ENCODE measurements at places on chromosomes 4 and X. TPM values are rescaled to one million over a fixed set of nuclear protein-coding genes. Genes with fewer than 3 reads are reported as not detected.

STK32B gene
- 1.5 TPM for total RNA-seq

CTBP1 gene
- 125 TPM for total RNA-seq

FGF5 gene
- total RNA-seq, result not detected

GYPA gene
- total RNA-seq, result not detected

SGMS2 gene
- total RNA-seq, result 0.43 TPM

PHOX2B gene
- total RNA-seq, result not detected

ARHGAP4 gene
- 57.8 TPM for total RNA-seq

TCEAL5 gene
- total RNA-seq, result 2.0 TPM

ATOH1 gene
- 0.69 TPM for total RNA-seq

SLC16A2 gene
- total RNA-seq, result 22.0 TPM

CC2D2A gene
- total RNA-seq, result 15.8 TPM

MAGEA1 gene
- not detected for total RNA-seq

PLAC1 gene
- 0.83 TPM for total RNA-seq

DNA sequence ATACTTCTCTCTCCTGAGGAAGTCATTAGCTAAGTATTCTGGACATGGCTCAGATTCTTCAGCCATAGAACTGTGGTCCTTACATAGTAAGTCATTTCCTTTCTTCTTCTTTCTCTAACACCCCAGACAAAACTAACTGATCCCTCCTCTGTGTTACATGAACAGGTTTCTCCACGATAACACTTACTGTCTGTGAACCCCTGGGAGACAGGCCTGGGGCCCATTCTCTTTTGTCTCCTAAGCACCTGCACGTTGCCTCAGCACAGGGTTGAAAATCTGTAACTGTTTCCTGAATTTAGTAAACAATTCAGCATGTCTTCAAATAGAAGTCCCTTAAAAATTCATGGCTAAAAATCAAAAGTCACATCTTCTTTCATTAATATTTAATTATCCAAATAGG lies 24.7 kb downstream of the APBB2 start:
- no peak for DNase-seq

DNA sequence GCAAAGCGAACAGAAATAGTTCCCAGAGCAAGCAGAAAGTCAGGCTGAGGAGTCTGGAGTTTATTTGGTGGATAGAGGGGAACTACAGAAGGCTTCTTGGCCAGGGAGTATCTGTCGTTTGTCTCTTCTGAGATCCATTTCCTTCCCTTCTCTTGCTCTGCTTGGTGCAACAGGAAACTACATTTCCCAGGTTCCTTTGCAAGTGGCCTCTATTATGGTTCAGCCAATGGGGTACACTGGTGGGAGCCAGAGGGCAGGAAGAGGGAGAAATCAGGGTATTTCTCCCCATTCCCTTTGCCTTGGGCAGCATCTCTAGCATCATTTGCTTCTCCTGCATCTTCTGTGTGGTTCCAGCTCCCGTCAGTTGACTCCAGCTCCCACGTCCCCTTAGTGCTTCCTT lies 142.1 kb downstream of the BCOR start:
- DNase-seq, result peak; percentile 50

- peak; percentile 34 for DNase-seq
These were observed 23.9 kb downstream of the SLC39A8 start for GRCh38 chr4:102321260-102321995.

DNA sequence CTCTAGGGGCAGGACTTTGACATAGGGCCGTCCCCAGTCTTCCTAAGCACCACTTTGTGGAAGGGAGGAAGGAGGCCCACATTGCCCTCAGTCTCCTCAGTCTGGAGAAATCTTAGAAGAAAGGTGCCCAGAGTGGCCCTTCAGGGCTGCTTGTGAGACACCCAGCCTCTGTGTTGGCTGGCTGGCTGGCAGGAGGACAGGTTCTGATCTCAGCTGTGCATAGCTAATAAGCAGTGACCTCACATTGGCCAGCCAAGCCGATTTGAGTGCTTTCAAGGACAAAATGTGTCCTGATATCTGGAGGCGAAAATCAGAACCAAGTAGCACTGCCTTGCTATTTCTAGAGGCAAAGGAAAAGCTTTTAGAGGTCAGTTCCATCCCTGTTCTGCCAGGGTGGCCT lies 211.5 kb downstream of the BCOR start:
- no peak for DNase-seq

GRCh38 chrX:38110231-38110630 lies 103.9 kb downstream of the SYTL5 start:
- no peak for DNase-seq

GRCh38 chr4:57109847-57110639 lies at the start of gene IGFBP7:
Gene IGFBP7, minus strand, starts transcription at chr4:57110385. Its CDS starts 34 bp downstream, at chr4:57110351.
- peak; percentile 47 for DNase-seq

DNA sequence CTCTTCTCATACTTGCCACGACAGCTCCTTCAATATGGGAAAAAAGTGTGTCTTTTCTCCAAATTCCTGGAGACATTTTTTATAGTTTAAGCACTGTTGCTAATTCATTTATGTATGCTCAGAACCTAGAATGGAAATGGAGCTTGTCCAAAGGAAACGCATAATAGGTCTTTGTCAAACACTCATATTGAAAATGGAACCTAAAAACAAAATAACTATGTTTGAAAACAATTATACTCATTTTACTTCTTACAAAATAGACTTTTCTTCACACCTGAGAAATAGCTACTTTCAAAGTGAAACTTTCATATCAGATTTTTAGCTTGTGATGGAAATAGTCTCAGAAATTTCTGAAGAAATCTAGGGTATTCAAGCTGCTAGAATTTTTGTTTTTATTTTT lies 529.7 kb upstream of the BOD1L1 start:
- no peak for DNase-seq

DNA sequence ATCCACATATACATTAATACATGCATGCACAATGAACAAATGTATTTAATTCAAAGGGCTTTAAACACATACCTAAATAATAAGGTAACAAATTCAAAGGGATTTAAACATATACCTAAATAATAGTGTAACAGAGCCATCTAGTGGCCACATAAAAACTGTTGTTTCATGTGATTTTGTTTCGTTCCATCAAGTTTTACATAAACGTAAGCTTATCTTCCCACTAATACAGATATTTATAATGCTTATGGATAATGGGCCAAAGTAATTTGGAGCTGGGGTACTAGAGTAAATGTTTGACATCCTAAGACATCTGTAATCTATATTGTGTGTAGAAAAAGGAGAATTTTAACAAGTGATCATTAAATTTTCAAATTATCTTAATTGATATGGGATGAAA lies 82.3 kb downstream of the PRSS12 start:
- DNase-seq, result peak; percentile 78

GRCh38 chrX:30283456-30284200 lies 25.6 kb downstream of the NR0B1 start:
- peak; percentile 8 for DNase-seq

DNA sequence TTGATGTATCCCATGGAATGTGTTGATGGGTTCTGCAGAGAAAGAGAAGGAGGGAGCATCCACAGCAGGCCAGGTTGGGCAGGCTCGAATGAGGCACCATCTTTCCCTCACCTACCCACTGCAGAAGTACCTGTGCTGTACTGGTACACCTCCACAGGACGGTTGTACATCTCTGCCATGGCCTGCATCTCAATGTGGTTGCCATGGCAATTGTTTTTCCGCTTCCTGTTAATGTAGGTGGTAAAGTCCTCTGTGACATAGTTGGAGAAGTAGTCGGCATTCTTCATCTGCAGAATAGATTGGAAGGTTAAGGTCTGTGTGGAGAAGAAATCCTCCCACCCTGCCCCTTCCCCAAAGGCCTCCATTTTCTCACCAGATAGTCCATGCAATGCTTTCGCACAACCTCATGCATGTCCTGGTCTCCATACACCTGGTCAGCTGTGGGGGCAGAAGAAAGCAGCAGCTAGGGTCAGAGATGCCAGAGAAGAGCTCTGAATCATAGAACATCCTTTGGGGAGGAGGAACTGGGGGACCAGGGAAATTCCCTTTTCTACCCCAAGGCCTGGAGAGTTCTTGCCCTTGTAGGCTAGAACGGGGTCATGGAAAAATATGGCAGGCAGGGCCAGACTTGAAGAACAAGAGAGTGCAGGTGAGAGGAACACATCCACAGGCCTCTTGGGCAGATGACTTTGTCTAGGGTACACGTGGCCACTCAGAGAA lies 15.9 kb upstream of the PIM2 start:
- no peak for DNase-seq

GRCh38 chrX:153932220-153932915 lies 2.5 kb downstream of the NAA10 start:
- no peak for DNase-seq

GRCh38 chr4:77002321-77003107 lies 53.0 kb downstream of the SEPTIN11 start:
- no peak for DNase-seq

DNA sequence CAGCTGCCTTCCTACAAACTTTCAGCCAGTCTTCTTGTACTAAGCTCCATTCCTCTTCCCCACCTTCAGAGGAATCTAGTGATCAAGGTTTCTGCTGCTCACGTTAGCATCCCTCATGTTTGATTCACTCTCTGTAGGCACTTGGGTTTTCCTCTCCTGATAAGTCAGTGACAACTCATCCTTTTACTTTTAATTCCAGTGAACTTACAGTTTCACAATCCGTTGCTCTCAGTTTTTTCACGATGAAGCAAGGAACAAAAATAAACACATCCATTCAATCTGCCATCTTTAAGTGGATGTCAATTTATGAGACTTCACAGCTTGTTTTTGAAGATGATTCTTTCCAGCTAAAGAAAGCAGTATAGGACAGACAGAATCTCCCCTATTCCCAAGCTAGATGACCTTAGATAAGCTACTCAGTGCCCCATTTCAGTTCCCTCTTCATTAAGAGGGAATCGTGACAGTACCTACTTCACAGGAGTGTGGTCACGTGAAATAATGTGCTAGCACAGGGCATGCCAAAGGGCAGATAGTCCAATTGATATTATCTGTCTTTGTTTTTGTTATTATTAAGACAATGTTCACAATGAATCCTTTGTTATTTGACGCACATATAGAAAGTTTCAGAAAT lies 234.3 kb downstream of the PALLD start:
- no peak for DNase-seq

DNA sequence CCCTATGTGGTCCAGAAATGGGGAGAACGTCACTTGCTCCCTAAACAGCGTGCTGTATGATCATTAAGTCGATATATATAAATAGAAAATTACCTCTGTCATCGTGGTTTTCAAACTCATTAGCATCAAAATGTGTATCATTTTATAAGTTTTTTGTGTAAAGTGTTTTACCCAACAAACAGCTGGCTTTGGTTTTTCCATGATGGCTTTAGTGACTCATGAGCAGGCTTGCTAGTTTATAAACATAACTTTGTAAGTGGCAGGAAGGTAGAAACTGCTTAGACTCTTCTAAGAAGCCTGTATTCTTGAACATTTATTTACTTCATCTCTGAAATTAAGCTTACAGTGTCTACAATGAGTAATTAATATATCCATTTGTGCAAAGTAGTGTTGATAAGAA lies 108.4 kb upstream of the DIPK2B start:
- DNase-seq, result no peak

- DNase-seq, result no peak
These were observed 34.9 kb upstream of the PPP2R2C start for GRCh38 chr4:6507345-6507744.

DNA sequence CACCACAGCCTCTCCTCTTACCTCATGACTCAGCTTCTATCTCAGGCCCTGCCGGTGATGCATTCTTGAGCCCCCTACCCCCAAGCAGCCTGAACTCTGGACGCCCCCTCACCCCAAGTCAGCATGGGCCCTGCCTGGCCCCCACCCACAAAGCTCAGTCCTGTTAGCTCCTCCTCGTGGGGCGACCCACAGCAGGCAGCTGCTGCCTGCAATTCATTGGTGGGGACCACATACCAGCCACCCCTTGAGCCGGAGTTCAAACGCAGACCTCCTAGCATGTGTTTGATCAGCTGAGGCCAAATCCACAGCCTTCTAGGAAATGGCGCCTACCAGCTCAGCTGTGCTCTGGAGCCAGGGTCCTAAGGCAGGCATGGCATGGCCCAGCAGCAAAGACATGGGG lies 111.8 kb downstream of the EFNB1 start:
- DNase-seq, result no peak

DNA sequence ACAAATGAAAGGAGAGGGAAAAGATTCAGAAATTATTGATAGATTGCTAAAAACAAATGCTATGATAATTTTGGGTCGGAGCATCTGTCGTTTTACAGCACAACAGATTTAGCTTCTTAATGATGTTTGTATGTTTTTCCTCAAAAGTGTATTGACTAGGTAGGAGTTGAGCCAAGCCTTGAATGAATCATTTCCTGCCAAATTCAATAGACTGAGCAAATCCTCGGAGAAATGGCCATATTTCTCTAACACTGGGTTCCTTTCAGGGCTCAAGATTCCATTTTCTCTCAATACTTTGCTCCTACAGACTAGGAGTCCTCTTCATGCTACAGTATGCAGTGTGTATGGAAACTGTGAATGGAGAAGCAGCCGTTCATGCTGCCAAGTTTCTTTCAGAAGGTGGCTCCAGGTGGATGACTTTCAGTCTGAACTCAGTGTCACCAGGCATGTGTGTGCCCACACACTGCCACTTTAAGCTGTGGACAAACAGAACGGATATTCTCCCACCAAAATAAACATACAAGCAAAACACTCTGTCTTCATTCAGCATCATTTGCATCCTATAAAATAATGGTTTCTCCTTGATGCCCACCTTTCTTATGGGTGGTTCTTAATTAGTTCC lies 146.0 kb downstream of the TBL1X start:
- no peak for DNase-seq

GRCh38 chr4:66524781-66525180 lies 854.5 kb upstream of the EPHA5 start:
- DNase-seq, result no peak

DNA sequence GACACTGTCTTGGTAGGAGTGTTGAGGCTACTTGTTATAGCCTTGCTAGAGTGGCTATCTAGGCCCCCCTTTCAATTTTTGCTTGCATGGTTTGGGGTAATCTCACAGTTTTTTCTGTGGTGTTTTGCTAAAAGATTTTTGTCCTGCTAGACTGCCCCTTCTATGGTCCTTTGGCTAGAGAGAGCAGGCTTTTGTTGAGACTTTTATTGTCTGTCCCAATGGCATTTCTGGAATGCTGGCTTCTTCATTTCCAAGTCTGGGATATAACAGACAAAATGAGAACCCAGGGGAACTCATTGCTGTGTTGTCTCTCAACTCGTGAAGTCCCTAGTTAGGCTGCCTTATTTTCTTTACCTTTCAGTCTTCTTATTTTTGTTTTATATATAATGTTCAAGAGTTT lies 160.2 kb upstream of the ZC4H2 start:
- DNase-seq, result peak; percentile 17

- no peak for DNase-seq
These were observed 86.7 kb downstream of the PSAPL1 start for GRCh38 chr4:7347981-7348380.

Measured in GM23338 (cell line).